Activated CD4-positive, alpha-beta memory T cell treated with anti-CD3 and anti-CD28 coated beads, Interleukin-2, amount 10 ng/mL, durations not matched to agents 7 days and 5 days (primary cell): ENCODE measurements at places on chromosomes 11 and 22. TPM values are rescaled to one million over a fixed set of nuclear protein-coding genes. Genes with fewer than 3 reads are reported as not detected.

- peaks cover 12% of the 10 kb centered on the region for H3K4me1 ChIP-seq
- no peak overlapping the region for H3K4me3 ChIP-seq
- no peak for DNase-seq
- H3K27ac ChIP-seq: no peak overlapping the region
- H3K27me3 ChIP-seq: no peaks in the 10 kb centered on the region
These were observed 21.1 kb downstream of the MACROD1 start for GRCh38 chr11:64144587-64145472.

GRCh38 chr22:25970374-25970911, 198.8 kb upstream of the SEZ6L start:
- peaks cover 7% of the 10 kb centered on the region for H3K27me3 ChIP-seq
- no peaks in the 10 kb centered on the region for H3K36me3 ChIP-seq
- peaks cover 15% of the 10 kb centered on the region for H3K4me1 ChIP-seq
- H3K27ac ChIP-seq: no peak overlapping the region
- no peak overlapping the region for H3K4me3 ChIP-seq

DNA sequence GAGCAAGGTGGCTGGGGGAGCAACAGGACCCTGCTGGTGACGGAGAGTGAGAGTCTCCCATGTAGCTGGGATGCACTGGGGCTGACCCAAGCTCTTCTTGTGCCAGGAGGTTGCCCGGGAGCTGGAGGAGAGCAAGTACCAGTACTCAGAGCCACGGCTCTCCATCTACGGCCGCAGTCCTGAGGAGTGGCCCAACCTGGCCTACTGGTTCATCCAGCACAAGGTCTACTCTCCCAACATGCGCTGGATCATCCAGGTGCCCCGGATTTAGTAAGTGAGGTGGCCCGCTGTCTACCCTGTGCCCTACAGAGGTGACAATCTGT, 40.4 kb downstream of the AMPD3 start:
- H3K4me1 ChIP-seq: no peaks in the 10 kb centered on the region
- H3K27me3 ChIP-seq: no peaks in the 10 kb centered on the region
- no peak for DNase-seq
- peaks cover 58% of the 10 kb centered on the region for H3K36me3 ChIP-seq

Gene ZNRD2
- 27.8 TPM for total RNA-seq

Gene PPP2R1B
- 51.3 TPM for total RNA-seq

- no peak overlapping the region for H3K4me3 ChIP-seq
- H3K4me1 ChIP-seq: peaks cover 77% of the 10 kb centered on the region
- DNase-seq: no peak
- H3K27ac ChIP-seq: no peak overlapping the region
- H3K27me3 ChIP-seq: no peaks in the 10 kb centered on the region
These were observed 58.8 kb downstream of the BMAL1 start for GRCh38 chr11:13336246-13336878.

Gene RIMBP3B
- 0.55 TPM for total RNA-seq

DNA sequence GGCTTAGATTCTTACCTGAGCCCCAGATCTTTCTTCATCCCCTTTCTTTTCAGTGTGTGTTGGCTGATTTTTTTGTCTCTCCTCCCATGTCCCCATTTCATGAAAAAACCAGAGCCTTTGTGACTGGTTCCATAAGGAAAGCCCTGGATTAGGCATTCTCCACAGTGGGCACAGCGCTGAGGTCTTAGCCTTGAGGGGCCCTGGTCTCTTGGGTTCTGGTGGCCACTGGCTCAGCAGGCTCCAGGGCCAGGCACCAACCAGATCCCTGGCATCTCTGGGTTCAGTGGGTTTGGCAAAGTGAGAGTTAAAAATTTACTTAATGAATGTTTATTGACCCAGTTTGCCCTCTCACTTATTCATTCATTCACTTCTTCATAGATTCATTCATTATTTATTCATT, 49.5 kb upstream of the ACCSL start:
- DNase-seq: no peak
- no peaks in the 10 kb centered on the region for H3K4me1 ChIP-seq
- H3K4me3 ChIP-seq: no peak overlapping the region
- no peak overlapping the region for H3K27ac ChIP-seq

DNA sequence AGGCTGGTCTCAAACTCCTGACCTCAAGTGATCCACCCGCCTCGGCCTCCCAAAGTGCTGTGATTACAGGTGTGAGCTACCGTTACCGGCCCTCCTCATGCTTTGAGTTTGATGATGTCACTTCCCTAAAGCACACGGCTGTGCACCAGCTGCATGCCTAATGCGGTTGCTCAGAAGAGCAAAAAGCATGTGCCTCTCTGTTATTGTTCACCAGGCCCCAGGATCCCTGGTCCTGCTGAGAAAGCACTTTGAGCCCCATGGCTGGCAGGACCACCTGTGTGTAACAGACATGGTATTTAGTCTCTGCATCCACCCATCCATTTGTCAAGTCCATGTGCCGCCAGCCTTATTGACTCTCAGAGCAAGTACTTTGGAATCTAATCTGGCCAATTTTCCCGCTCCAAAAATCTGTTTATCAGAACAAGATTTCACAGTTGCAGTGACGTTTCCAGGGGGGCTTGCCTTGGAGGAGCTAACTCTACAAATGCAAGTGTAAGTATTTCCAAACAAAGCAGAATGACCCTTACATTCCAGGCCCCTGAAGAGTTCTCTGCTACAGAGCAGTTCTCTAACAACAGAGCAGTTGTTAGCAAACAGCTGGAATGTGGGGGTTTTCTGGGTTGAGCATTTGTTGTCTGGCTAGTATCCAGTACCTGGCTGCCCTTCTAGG, 89.4 kb downstream of the LDLRAD3 start:
- H3K36me3 ChIP-seq: no peaks in the 10 kb centered on the region
- DNase-seq: no peak
- H3K27ac ChIP-seq: no peak overlapping the region

DNA sequence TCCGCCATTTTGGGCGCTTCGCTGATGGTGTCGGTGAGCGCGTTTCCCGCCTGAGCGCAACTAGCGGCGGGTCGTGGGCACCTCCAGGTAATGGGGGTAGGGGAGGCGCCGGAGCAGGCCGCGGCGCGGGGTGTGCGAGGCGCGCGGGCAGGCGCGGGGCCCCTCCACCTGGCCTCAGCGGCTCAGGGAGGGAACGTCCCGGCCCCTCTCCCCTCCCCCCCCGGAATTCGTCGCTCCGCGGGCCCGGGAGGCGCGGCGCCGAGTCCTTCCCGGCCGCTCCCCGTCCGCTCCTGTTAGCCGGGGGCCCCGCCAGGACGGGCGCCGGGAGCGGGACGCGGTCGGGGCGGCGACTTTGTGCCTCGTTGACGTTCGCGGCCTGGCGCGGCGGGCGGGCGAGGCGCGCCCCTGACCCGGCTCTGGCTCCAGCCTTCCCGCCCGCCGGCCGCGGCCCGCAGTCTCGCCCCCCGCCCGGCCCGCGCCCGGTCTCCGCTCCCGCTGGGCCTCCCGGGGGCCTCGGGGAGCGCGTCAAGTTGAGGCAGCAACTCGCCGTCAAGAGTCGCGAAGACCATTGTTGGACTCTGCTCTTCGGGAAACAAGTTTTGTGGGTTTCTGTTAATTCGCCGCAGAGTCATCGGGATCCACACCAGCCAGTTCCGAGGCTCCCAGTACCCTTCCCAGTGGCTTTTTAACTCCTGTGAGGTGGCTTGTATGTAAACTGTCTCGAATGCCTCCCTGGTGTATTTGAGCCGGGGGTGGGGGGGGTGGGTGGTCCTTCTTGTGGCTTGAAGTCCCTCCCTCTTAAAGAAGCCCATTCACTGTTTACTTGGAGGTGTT, at the start of gene PPP6R3:
Gene PPP6R3 (plus strand): TSS at position 12 of the 834 bp plus-strand sequence. CDS start 76,913 bp downstream, outside the sequence.
- DNase-seq: no peak
- H3K4me3 ChIP-seq: peak within 1 kb of the TSS; percentile 85
- H3K36me3 ChIP-seq: peaks cover 28% of the 10 kb centered on the region
- H3K27ac ChIP-seq: peak within 1 kb of the TSS; percentile 88
- H3K27me3 ChIP-seq: peaks cover 3% of the 10 kb centered on the region

Gene SLC29A2
- total RNA-seq: 9.0 TPM

GRCh38 chr11:88354912-88355311, 17.4 kb upstream of the CTSC start:
- H3K36me3 ChIP-seq: no peaks in the 10 kb centered on the region
- H3K4me3 ChIP-seq: no peak overlapping the region
- H3K4me1 ChIP-seq: peaks cover 47% of the 10 kb centered on the region

DNA sequence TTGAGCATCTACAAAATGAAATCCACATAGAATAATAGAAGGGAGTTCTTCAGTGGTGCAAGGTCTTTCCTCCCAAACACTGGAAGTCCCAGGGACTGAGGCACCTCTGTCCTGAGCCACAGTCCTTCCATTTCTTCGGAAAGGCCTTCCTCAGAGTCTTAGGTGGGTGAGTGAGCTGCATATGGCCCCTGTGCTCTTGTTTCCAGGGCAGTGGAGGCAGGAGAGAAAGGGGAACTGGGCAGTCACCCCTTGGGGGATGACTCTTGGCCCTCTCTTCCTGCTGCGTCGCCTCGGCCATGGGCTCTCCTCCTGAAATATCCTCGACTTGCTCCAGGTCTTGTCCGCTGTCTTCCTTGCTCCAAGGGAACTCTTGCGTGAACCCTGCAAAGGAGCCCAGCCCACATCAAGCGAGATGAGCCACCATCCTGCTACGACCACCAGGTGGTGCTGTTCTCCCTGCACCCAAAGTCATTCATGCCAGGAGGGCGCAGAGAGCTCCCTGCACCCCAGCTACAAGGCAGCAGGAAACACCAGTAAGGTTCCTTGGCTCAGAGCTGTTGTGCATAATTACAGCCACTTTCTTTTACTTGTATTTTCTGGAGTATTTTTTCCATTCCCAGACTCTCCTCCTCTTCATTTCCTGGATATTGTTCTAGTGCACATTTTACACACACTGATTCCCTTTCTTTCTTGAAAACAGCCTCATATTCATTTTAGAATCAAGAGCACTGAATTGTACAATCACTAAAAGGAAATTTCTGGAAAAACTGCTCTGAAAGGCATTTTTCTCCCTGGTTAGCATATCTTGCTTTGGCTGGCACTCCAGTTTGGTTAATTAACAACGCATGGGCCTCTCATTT, 397.8 kb downstream of the OPCML start:
- peaks cover 1% of the 10 kb centered on the region for H3K27me3 ChIP-seq
- H3K36me3 ChIP-seq: no peaks in the 10 kb centered on the region
- DNase-seq: peak; percentile 50
